GM04503 (cell line): ENCODE measurements at places on chromosomes 6 and 20.

GRCh38 chr6:170006900-170007467 is 255.6 kb downstream of the ERMARD start:
- no peak for DNase-seq

- DNase-seq = no peak
These were observed 62.8 kb upstream of the EPB41L1 start for GRCh38 chr20:36091561-36092397.

DNA sequence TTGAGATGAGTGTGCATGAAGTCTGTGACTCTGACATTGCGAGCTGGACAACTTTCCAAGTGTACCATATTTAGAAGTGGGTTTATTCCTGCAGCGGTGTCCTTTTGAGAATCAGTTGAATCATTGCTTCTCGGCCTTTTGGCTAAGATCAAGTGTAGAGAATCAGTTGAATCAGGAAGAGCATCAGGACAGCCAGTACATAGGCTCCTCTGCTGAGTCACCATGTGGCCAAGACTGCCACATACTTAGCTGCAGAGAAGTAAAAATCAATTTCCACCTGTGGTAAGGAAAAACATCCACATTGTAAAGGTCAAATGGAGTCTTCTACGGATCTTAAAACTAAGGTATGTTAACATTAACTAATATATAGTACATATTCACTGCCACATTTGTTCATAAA is 428.4 kb upstream of the MARCKS start:
- DNase-seq = no peak

DNA sequence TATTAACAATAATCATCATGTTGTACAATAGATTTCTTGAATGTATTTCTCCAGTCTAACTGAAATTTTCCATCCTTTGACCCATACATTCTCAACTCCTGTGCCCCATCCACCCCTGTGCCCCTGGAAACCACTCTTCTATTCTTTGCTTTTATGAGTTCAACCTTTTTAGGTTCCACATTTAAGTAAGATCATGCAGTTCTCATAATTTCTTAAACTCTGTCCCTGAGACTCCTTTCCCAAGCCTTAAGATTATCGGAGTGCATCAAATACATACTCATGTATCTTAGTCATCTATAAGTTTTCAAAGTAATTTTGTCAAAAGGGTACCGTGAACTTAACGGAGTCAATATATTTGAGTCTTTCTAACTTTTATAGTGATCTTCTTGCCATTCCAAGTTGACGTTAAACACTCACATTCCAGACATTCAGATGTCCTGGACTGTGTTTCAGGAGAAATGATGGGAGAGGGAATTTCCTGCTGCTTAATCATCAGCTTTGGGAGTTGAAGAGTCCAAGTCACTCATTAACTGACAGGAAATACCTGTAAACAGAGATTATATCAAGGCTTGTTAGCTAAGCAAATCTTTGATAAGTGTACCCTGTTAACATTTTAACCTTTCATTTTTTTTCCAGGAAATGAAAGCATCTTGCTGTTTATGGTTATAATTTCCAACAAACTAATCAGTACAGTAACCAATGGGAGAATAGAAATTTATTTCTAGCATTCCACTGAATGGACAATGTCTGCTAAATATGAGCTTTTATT is 73.3 kb downstream of the ADGRG6 start:
- DNase-seq = peak; percentile 91

- DNase-seq = no peak
These were observed 433.9 kb upstream of the MAP3K7 start for GRCh38 chr6:91020744-91021143.

GRCh38 chr6:131976545-131977061 is 25.4 kb upstream of the CCN2 start:
- no peak for DNase-seq

- DNase-seq = no peak
These were observed 241.6 kb upstream of the PRND start for GRCh38 chr20:4480104-4480503.
